Mesenteric fat pad (tissue), 1 donor: ENCODE measurements at places on chromosomes 4 and X. TPM values are rescaled to one million over a fixed set of nuclear protein-coding genes. Genes with fewer than 3 reads are reported as not detected.

- no peak for DNase-seq
These were observed 18.8 kb downstream of the NEXMIF start for GRCh38 chrX:74906417-74906816.

GRCh38 chrX:79366556-79366872 lies 620 bp downstream of the ITM2A start:
- no peak for DNase-seq

The UCHL1 gene
- total RNA-seq, result 191 TPM

The ODAM gene
- total RNA-seq, result not detected
